ENCODE measurements at places on chromosomes 1 and 21.

DNA sequence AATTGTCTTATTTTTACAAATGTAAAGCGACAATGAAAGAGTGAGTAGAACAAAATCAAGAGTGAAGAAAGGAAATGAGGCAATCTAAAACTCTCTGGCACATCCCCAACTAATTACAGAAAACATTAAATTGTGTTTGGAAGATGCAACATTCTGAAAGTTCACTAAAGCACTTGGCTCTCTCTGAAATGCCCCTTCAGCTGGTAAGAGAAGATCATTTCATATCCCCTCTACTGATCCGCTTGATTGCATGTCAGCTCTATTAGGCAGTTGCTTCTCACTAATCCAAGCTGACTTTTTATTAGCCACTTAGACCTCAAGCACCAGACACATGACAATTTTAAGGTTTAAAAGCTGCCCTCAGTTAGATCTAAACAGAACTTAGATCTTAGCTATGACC lies 262.8 kb upstream of the PRMT6 start:
- DNase-seq, result no peak

DNA sequence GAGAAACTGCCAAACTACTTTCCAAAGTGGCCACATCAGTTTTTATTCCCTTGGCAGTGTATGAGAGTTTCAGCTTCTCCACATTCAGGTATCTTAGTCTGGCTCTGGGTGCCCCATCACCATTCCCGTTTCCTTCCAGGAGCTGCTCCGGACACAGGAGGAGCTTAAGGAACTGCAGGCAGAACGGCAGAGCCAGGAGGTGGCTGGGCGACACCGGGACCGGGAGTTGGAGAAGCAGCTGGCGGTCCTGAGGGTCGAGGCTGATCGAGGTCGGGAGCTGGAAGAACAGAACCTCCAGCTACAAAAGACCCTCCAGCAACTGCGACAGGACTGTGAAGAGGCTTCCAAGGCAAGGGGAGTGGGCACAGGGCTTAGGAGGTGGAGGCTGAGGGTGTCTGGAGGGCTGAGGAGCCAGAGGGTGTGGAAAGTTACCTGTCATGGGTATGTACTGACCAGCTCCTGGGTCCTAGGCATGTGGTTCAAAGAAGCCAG lies 10.9 kb upstream of the TUFT1 start:
- no peak for DNase-seq

DNA sequence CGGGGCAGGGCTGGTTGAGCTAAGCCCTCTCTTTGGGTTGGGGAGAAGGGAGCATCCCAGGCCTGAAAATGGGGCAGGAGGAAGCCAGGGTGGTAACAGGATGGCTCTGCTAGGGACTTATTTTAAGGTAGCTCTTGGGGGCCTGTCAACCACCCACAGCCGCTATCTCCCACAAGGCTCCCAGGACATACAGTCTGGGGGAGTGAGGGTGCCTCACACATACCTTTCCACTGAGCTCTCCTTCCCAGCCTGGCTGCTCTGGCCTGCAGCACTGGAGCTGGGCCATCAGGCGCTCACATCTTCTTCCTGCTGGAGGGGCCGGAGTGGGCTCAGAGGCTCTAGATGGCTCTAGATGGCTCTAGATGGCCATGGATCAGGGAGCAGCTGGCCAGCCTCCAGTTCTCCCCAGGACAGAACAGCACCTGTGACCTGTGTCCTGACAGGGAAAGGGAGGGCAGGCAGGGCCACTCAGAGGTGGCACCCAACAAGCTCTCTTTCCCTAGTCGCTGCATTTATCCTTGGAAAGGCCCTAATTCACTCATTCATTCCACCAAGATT lies 11.0 kb upstream of the NPPB start:
- no peak for DNase-seq

- no peak for DNase-seq
These were observed 7.2 kb downstream of the CAP1 start for GRCh38 chr1:40047769-40048168.

DNA sequence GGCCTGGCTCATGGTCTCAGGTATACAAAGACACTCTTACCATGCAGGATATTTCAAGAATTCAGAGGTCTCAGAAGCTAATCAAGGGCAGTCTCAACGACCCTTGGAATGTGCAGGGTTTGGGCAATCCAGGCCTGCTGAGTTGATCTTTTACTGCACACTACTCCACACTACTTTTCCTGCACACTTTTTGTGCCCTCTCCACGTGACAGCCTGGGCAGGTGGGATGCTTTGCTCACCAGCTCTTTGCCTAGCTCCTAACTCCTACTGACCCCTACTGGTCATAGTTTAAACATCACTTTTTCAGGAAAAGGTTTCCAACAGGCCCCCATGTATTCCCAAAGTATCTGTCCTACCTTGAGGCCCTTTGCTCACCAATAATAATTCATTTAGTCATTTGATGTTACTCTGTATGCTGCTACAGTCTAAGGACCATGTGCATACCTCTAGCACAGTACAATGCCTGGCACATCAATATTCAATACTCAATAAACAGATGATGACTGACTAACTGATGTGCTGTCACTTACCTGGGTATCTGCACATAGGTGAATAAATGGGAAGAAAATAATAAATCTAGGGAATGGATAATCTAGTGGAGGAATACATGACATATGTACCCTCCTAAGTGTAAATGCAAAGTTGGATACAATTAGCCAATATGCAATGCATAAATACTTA lies 9.6 kb downstream of the DUSP23 start:
- DNase-seq, result no peak

DNA sequence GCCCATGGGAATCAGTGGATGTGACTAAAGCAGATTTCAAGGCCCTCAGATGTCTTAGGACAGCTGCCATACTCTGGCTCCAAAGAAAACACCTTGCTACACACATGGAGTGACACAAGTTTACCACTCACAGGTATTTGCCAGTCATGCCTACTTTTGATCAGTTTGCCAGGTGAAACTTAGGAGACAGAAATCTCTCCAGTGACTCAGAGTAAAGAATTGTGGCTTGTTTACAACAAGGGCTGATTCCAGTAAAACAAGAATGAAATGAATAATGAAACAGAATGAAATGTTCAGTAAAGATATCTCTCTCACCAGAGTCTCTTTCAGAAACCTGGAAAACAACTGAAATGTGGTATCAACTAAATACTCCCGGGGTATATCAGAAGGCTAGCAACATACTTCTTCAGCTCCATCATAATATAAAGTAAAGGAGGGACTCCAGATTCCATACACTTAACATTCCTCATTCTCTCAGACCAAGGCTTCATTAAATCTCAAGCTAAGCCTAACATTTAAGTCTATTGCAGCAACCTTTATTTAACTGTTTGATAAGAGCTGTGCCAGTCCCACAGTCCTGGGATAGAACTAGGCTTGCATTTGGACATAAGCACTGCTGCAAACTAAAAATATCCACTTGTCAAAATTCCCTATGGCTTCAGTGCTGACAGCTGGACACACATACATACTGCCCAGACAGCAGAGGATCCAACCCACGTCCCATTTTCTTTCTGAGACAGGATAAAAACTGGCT lies 143.3 kb downstream of the SIPA1L2 start:
- DNase-seq, result no peak

- peak; percentile 58 for DNase-seq
These were observed 19.7 kb downstream of the MFAP2 start for GRCh38 chr1:16960560-16961296.

- no peak for DNase-seq
These were observed 40.6 kb downstream of the STUM start for GRCh38 chr1:226589008-226589733.

- peak; percentile 95 for DNase-seq
These were observed at the start of gene ZNF692 for GRCh38 chr1:248858891-248859889. TSS of gene ZNF692 (minus strand) at chr1:248859085. CDS start at chr1:248858309, 776 bp downstream.

GRCh38 chr1:114319418-114319817 lies 165.7 kb upstream of the SYT6 start:
- no peak for DNase-seq

DNA sequence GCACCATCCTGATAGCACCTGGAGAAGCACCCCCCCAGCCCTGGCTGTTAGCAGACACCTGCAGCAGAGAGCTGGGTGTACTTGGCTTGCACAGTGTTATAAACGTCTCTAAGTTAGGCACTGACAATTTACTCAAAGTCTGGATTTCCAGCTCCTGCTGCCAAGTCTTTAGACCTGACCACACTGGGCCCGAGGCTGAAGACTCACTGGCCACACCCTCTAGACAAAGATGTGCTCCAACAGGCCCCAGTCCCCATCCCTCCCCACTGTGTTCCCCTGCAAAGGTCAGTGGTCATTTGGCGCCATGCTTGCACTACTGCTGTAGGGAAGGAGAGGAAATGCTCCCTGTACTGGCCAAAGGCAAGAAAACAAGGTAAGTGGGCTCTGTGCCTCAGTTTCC lies 31.1 kb downstream of the PADI6 start:
- DNase-seq, result no peak

DNA sequence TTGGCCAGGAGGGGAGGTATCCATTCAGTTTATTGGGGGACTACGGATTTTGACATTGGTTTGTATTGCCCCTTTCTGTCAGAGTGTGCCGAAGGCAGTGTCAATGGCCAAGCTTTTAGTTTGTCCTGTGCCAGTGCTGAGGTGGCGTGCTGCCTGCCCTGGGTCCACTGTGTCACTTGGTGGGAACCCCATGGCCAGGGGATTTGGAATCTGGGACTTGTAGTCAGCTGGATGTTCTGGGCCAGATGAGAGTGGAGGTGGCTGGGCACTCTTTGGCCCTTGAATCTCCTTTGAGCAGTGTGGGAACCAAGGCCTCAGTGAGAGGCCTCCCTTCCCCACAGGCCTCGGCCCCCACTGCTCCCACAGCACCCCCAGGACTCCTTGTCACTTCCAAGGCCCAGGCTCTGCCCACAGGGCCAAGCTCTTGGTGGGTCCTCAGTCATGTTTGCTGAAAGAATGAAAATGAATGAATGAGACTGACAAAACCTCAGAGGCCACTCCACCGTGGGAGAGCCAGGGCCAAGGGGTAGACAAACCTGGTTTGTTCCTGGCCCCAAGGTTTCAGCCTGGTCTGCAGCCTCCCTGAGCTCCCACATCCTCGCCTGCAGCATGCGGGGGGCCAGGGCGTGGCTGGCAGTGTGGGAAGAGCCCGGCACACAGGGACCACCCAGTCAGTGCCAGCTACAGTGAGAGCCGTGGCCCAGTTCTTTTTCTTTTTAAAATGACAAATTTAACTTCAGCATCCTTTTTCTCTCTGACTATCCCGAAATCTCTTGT lies 412.2 kb downstream of the MATN1 start:
- no peak for DNase-seq

DNA sequence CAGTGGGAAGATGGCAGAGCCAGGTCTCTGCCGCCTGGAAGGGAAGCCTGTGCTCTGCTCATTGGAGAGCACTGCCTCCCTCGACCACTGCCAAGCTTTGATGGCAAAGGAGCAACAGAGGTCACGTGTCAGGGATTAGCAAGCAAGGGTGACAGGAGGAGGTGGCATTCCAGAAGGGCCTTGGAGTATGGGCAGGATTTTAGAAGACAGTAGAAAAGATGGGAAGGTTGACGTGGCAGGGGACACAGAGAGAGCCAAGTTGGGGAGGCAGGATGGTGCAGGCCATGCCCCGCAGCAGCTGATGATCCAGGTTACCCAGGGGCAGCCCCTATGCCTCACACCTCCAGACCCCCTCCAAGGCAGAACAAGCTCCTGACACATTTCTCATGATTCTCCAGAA lies 21.9 kb upstream of the LBR start:
- no peak for DNase-seq

- DNase-seq, result no peak
These were observed 153.6 kb upstream of the SAMSN1 start for GRCh38 chr21:14699433-14700407.

DNA sequence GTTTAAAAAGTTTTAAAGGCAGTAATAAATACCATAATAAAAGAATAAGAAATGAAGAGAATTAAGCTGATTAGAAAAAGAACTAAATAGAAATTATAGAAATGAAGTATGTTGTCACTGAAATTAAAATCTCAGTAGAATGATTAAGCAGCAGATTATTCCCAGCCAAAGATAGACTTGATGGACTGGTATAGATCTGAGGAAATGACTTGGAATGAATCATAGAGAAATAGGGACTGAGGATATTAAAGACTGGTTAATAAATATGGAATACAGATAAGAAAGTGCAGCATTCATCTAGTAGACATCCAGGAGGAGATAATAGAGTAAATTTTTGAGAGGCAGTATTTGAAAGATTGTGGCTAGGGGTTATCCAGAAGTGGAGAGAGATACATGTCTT lies 28.7 kb downstream of the MARK1 start:
- no peak for DNase-seq

- DNase-seq, result no peak
These were observed 5.4 kb downstream of the CRNN start for GRCh38 chr1:152408664-152409063.

DNA sequence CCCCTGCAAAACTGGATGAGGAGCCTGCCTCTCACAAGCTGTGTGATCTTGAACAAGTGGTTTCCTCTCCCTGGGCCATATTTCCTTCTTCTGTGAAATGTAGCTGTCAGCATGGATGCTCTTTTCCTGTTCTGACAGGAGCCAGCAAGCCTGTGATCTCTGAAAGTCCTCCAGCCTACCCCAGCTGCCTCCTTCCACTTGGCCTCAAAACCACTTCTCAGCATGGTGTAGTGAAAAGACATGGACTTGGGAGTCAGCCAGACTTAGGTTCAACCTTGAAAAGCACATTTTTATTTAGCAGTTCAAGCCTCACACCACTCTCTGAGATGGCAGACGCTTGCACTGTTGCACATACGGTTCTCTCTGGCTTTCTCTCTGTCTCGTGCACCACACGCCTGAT lies 292.9 kb upstream of the DUSP10 start:
- DNase-seq, result no peak

- DNase-seq, result no peak
These were observed 5.1 kb downstream of the IBA57 start for GRCh38 chr1:228170666-228171065.

GRCh38 chr1:89484092-89485038 lies 40.3 kb upstream of the LRRC8B start:
- DNase-seq, result no peak

GRCh38 chr1:207822602-207823451 lies 71.0 kb downstream of the CD46 start:
- peak; percentile 32 for DNase-seq

DNA sequence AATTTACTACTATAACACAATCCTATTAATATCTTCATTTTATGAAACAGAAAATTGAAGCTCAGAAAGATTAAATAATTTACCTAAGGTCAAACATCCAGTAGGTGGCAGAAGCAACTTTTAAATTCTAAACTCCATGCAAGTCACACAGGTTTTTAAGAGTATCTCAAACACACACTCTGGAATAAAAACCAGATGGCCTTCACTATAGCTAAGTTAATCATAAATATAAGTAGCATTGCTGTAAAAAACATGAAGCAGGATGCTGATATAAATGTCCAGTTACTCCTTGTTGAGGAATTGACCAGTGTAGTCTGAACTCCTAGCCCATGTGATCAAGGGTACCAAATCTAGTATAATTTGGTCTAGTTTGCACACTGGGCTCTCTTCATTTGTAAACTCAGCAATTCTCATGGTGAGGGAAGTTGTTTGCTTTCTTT lies 9.4 kb upstream of the FMO3 start:
- DNase-seq, result no peak

DNA sequence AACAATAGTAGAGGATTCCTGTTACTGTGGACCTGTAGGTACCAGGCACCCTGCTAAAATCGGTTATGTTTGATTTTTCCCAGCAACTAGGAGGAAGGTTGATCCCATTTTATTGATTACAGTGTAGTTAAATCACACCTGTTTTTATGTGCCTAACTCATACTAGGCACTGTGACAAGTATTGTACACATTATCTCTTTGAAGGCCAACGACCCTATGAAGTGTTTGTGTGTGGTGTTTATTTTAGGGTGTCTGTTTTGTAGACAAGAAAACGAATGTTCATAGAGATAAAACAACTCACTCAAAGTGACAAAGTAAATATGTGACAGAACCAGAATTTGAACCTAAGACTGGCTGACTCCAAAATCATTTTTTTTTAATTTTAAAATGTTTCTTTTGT lies 49.5 kb downstream of the FGGY start:
- DNase-seq, result no peak

- no peak for DNase-seq
These were observed 22.1 kb downstream of the SSX2IP start for GRCh38 chr1:84668185-84668584.
